ENCODE measurements at places on chromosomes 16 and 17.
A peak's percentile ranks its signal among the peaks of the same experiment; 100 is the strongest.

- DNase-seq, result no peak
Measured at GRCh38 chr16:79008869-79009179, 591.7 kb downstream of the MAF start.

DNA sequence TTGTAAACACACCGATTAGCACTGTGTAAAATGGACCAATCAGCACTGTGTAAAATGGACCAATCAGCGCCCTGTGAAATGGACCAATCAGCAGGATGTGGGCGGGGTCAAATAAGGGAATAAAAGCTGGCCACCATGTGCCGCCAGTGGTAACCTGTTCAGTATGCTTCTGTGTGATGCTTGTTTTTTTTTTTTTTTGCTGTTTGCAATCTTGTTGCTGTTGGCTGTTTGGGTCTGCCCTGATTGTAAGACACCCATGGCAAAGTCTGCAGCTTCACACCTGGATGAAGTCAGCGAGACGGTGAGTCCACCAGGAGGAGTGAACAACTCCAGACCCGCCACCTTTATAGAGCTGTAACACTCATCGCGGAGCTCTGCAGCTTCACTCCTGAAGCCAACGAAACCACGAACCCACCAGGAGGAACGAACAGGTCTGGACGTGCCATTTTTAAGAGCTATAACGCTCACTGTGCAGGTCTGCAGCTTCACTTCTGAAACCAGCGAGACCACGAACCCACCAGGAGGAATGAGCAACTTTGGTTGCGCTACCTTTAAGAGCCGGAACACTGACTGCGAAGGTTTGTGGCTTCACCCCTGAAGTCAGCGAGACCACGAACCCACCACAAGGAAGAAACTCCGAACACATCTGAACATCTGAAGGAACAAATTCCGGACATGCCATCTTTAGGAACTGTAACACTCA, 85.0 kb upstream of the MED9 start:
- no peak for DNase-seq

- DNase-seq, result no peak
Measured at GRCh38 chr16:49554681-49555080, 181.1 kb downstream of the C16orf78 start.

DNA sequence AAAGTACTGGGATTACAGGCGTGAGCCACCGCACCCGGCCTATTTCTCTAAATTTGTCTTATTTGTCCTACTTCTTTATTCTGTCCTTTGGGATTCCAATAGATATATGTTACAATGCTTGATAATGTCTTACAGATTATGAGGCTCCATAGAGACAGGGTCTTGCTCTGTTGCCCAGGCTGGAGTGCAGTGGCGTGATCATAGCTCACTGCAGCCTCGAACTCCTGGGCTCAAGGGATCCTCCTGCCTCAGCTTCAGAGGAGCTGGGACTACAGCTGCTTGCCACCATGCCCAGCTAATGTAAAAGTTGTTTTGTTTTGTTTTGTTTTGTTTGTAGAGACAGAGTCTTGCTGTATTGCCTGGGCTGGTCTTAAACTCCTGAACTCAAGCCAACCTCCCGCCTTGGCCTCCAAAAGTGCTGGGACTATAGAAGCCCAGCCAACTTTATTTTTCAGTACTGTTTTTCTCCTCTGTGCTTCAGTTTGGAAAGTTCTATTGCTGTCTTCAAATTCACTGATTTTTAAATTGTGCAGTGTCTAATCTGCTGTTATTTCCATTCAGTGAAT, 10.3 kb downstream of the ANKRD13B start:
- DNase-seq, result peak; percentile 37
